ENCODE measurements at places on chromosomes 6 and 20.
A peak's percentile ranks its signal among the peaks of the same experiment; 100 is the strongest.

DNA sequence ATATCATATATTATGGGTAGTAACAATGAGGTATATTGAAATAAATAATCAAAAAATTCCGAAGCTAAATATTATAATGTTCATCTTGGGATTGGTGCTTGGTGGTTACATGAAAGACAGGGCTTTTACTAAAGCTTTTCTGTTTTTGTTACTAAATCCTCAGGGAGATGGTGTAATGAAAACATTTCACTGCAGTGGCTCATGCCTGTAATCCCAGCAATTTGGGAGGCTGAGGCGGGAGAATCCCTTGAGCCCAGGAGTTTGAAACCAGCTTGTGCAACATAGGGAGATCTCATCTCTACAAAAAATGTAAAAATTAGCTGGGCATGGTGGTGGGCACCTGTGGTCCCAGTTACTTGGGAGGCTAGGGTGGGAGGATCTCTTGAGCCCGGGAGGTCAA, 42.9 kb downstream of the AFG1L start:
- DNase-seq: no peak

GRCh38 chr20:63096681-63097335, 90.0 kb upstream of the BHLHE23 start:
- no peak for DNase-seq

DNA sequence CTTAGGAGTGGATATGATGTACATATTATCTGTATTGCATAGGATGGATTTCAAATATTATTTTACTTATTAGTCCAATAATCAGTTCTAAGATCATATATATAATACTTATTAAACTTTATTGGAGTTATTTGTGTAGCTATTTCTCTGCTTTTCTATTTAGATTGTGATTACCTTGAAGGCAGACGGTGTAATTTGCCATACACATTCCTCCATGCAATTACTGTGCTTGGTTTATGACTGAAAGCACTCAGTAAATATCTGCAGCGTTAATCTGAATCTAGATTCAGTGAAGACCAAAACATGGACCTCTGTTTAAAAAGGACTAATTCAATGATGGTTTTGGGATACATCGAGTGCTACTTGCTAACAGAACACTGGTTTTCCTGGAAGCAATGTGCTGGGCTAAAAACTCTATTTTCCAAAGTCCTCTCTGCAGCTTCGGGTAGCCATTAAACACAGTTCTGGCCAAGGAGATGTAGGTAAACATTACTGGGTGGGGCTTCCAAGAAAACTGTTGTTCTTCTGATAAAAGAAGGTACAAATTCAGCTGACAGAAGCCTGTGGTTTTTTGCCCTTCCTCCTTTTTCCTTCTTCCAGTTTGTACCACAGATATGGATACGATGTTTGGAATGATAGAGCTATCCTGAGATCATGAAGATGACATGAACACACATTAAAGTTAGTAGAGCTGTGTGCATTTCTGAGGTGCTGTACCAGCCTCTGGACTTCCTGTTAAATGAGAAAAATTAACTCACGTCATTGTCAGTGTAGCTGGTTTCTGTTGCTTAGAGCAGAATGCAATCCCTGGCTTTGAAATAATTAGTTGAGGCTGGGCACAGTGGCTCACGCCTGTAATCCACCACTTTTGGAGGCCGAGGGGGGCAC, 136.5 kb upstream of the NUP153 start:
- DNase-seq: no peak

DNA sequence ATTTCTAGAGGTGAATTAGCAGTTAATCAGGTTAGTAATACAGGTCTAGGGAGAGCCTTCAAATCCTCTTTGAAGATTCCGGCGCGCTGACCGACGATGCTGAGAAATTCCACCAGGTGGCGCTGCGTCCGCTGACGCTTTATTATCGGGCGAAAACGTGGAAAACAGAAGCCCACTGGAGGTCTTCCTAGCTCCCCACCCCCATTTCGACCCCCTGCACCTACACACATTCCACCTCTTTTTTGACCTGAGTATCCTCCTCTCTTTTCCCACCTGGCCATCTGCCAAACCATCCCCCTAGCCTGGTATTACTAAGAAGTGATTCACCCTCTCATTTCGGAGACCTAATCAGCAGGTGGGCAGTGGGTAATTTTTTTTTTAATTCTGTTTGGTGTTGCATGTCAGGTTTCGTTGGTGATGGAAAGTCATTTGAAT, 65.4 kb upstream of the RIN2 start:
- DNase-seq: peak; percentile 3

DNA sequence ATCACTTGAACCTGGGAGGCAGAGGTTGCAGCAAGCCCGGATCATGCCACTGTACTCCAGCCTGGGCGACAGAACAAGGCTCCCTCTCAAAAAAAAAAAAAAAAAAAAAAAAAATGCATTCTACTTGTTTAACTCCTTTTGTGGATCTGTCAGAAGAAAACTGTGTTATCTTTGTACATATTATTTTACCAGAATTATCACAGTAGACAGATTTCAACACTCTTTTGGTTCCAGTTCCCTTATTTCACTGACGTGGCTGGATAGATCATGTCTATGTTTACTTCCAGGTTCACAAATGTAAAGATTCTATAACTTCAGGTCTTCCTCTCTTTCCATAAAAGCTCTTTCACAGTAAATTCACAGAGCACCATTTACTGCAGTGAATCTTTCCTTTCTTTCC, 18.4 kb downstream of the NUDT3 start:
- DNase-seq: no peak
